ENCODE measurements at places on chromosomes 11 and 22. TPM values are rescaled to one million over a fixed set of nuclear protein-coding genes. Genes with fewer than 3 reads are reported as not detected.
A peak's percentile ranks its signal among the peaks of the same experiment; 100 is the strongest.

The RBFOX2 gene
- total RNA-seq = 178 TPM

The CALCA gene
- not detected for total RNA-seq

The PHOX2A gene
- not detected for total RNA-seq

The KCNJ1 gene
- not detected for total RNA-seq

The LDLRAD3 gene
- total RNA-seq = 2.7 TPM

The OR52A1 gene
- total RNA-seq = not detected

The PARVA gene
- total RNA-seq = 65.8 TPM

The SLC22A8 gene
- total RNA-seq = not detected

The CALCB gene
- total RNA-seq = not detected

DNA sequence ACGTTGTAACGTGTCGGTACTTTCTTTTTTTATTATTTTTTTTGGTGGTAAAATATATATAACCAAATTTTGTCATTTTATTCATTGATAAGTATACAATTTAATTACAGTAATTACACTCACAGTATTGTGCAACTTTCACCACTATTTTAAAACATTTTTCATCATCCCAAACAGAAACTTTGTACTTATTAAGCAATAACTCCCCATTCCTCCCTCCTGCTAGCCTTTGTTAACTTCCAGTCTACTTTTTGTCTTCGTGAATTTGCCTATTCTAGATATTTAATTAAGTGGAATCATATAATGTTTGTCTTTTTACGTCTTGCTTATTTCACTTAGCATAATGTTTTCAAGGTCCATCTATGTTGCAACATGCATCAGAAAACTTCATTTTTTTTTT is 58.5 kb downstream of the STIM1 start:
- DNase-seq = no peak

- no peak for DNase-seq
These were observed 48.6 kb downstream of the MRGPRX1 start for GRCh38 chr11:18890615-18891014.

DNA sequence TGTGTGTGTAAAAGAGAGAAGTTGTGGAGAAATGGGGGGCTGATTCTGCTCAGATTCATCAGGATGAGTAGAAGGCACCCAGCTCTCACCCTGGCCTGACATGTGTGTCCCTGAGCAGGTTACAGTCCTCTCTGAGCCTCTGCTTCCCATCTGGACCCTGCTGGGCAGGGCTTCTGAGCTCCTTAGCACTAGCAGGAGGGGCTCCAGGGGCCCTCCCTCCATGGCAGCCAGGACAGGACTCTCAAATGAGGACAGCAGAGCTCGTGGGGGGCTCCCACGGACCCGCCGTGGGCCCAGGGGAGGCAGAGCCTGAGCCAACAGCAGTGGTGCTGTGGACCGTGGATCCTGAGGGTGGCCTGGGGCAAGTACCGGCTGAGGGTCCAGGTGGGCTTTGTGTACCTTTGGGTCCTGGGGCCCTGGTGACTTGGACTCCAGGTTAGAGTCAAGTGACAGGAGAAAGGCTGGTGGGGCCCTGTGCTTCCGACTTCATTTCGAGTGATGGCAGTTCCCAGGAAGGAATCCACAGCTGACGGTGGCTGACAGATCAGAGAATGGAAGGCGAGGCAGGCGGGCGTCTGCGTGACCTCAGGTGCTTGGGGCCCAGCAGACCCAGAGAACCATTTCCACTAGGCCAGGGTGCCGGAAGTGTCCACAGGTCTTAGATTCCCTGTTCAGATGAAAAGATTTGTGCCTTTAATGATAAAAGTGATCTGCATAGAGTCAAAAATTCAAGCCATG is 21.9 kb downstream of the NEAT1 start:
- peak; percentile 43 for DNase-seq

DNA sequence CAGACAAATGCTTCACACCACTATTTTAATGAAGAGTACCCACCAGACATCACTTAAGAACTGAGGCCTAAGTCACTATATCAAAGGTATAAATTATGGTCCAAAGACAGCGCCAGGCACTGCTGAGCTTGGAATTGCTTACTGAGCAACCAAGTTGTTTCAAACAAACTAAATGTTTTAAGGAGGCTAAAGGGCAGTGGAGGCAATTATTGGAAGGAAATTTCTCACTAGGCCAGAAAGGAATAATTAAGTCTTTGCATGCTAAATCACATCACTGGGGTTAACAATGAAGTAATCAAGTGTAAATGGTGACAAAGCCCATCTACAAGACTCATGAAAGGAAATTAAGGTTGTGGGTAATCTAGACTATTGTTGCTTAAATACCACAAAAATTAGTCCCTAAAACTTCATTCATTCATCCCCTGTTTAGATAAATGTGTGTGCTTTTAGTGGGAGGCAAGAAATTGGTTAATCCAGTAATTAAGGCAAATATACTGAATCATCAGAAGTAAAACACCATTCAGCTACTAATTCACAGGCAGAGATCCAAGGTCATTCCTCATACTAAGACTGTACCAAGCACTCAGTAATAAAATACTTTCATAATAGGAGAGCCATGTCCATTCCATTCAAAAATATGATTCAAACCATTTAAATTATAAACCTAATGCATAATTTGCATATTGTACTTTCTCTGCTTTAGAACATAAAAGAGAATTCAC is 21.2 kb downstream of the LGR4 start:
- no peak for DNase-seq

- peak; percentile 82 for DNase-seq
These were observed 500.3 kb upstream of the TENM4 start for GRCh38 chr11:79940974-79941735.

GRCh38 chr11:68261006-68261405 is 10.8 kb downstream of the C11orf24 start:
- DNase-seq = no peak

DNA sequence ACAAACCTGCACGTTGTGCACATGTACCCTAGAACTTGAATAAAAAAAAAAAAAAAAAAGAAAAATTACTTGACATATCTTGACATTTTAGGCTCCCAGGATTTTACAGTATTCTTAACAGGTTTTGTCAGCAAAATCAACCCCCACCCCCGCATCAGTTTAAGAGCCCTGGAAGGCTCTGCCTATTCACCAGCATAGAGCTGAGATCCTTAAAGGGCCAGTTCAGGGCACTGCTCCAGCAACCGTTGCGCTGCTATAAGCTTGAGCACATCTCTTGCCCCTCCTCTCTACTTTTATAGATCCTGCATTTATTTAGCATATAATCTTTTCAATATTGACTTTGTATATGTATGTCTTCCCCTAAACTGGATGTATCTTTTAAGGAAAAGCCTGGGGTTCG is 697 bp upstream of the PAFAH1B2 start:
- DNase-seq = peak; percentile 59

DNA sequence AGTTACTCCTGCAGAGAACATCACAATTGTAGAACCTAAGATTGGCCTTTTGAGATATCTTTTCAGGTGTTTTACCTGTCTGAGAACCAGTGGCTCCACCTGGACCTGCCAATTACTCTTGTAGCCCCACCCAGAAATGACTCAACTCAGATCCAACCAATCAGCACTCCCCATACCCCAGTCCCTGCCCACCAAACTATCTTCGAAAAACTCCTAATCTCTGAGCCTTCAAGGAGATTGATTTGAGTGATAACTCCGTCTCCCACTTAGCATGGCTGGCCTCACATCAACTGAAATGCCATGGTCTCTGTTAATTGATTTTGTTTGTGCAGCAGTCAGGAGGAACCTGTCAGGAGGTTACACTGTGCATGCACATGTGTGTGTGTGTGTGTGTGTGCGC is 103.6 kb downstream of the MTNR1B start:
- no peak for DNase-seq

GRCh38 chr22:36366291-36366708 is 21.5 kb downstream of the MYH9 start:
- peak; percentile 68 for DNase-seq

GRCh38 chr11:82858556-82859091 is 41.6 kb downstream of the PRCP start:
- peak; percentile 71 for DNase-seq

DNA sequence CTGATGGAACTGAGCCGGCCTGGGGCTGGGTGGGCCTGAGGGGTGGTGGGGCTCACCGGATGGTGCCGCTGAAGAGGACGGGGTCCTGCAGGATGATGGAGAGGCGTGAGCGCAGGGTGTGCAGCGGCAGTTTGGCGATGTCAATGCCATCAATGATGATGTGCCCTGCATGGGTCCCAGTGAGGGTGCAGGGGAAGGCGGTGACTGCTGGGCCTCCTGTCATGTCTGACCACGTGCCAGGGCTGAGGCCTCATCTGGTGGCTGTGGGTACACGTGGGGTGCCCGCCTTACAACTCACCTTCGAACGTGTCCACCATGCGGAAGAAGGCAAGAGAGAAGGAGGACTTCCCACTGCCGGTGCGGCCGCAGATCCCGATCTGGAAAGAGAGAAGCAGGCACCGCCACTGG is 7.1 kb upstream of the KCNJ11 start:
- no peak for DNase-seq

DNA sequence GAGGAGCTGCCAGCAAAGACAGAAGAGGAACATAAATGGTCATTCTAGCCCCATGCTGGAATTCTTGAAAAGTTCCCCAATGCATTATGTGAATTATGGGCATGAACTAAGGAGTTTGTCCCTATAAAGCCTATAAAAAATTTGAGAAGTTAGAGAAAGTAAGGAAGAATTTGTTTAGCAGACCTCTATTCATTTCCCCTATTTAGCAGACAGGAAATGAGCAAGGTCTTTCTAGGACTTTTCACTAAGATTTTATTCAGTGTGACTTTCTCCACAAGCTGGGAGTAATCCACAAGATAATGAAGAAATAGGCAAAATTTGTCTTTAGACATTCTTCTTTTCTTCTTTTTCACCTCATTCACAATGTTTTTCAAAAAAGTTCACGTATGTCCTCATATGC is 20.0 kb downstream of the PRRG4 start:
- no peak for DNase-seq

DNA sequence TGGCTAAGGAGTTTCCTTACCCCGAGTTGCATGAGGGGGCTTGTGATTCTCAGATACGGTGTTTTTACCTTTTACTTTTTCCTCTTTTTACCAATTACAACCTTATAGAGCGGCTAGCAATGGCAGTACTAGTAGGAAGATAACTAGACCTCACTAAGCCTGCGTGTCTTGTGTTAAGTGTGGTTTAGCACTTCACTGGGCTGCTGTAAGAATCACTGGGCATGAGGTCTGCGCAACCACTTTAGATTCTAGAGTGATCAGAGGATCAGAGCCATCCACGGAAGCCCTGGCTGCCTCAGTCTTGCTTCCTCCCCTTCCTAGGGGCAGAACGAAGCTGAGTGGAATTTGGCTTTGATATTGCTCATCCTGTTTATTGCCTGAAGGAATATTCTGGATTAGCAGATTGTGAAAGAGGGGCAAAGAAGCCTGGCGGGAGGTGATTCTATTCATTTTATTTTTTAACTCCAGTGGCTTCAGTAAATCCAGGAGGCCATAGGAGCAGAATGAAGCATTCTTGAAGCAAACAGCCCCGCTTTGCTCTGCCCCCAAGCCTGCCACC is 88.5 kb downstream of the GRAMD1B start:
- no peak for DNase-seq

GRCh38 chr11:118914178-118914918 is 11.4 kb downstream of the BCL9L start:
- no peak for DNase-seq

DNA sequence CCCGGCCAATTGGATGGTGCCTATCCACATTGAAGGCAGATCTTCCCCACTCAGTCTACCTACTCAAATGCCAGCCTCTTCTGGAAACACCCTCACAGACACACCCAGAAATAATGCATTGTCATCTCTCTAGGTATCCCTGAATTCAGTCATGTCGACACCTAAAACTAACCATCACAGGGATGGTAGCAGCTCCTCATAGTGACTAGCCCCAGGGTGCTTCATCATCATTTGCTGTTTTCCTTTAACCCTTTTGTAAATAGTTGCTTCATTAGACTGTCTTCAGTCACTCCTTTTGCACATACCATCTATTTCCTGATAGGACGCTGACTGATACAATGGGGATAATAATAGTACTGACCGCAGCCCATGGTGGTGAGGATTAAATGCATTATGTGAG is 18.8 kb upstream of the AMOTL1 start:
- DNase-seq = no peak

GRCh38 chr11:72665911-72666472 is 8.2 kb downstream of the PDE2A start:
- no peak for DNase-seq

GRCh38 chr11:71563406-71563805 is 2.0 kb upstream of the KRTAP5-10 start:
- DNase-seq = peak; percentile 62

DNA sequence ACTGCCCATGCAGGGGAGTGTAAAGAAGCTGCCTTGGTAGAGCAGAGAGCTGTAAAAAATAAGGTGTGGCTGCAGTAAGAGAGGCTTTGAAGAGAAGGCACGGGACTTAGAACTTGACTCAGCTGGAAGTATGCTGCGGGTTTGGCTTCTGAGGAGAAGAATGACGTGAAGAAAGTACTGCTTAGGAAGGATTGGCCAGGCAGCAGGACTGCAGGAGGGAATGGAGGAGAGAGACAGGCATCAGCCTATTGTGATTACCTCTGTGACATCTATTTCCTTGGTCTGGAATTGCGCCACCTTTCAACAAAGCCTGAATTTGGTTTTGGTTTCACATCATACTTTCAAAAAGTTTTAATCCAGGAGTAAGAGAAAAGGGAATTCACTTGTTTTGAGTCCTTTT is 22.5 kb downstream of the PRRG4 start:
- DNase-seq = peak; percentile 16

DNA sequence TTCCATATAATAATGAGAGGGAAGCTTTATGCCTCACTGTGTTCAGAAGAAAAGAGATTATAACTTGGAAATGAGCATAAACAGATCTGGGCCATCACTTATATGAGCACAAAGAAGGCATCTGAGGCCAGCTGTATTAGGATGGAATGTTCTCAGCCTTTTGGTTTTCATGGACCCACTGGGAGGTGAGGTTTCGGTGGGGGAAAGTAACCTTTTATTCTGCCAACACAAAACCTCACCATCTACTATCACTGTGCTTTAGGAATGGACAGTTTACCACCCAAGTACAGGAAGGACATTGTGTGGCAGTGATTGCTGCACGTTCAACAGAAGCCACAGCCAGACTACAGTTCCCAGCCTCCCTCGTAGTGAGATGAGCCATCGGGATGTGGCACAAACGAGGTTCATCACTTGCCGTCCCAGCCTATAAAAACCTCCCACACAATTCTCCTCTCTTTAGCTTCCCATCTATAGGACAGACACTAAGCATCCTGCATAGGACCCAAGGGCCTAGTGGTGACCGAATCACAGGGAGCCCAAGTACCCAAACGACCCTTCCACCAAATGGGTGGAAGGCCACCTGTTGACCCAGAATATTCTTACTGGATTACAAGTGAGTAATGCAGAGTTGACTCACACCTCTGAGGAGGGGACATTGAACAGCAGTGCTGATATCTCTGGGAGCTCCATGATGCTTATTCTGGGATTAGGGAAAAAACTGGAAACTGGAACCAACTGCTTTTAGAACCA is 121.5 kb upstream of the RAG2 start:
- DNase-seq = no peak

- peak; percentile 62 for DNase-seq
These were observed 16.7 kb upstream of the TMEM123 start for GRCh38 chr11:102469196-102469821.
